ENCODE measurements at places on chromosomes 12 and 14.

DNA sequence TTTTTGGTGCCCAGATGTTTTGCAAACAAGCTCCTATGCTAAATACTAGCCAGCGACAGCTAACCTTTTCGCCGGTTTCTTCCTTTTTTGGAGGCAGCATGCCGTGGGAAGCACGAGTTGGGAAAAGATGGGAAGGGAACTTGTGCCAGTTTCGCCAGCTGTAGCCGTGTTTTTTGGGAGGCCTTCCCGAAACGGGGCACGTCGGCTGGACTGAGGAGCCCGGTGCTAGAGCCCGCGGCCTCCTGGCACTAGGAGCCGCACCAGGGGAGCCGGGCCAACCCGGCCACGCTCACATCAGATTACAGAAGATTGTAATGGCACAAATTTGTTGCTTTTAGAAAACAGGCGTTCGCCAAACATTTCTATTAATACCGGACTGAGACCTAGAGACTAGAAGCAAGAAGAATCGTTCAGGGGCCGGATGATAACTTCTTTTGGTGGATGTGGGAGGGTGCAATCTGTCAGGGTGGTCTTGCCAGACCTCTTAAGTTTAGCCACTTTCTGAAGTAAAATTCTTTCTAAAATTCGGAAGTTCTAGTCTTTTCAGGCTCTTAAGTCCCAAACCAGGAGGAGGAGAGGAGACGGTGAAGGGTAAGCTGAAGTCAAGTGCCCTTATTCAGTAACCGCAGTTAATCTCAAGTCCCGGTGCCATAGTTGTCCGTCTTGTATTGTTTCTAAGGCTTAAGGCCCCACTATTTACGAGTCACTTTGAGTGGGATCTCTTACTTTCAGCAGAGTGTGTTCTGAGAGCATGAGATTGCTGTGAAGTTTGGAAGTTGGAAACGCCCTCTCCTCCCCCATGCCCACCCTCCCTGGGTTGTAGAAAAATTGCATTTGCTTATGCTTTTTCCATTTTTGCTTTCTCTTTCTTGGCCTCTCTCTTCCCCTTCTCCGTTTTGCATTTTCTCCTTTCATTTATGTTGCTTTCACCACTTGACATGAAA is 1.3 kb downstream of the RASSF3 start:
- no peak for DNase-seq

DNA sequence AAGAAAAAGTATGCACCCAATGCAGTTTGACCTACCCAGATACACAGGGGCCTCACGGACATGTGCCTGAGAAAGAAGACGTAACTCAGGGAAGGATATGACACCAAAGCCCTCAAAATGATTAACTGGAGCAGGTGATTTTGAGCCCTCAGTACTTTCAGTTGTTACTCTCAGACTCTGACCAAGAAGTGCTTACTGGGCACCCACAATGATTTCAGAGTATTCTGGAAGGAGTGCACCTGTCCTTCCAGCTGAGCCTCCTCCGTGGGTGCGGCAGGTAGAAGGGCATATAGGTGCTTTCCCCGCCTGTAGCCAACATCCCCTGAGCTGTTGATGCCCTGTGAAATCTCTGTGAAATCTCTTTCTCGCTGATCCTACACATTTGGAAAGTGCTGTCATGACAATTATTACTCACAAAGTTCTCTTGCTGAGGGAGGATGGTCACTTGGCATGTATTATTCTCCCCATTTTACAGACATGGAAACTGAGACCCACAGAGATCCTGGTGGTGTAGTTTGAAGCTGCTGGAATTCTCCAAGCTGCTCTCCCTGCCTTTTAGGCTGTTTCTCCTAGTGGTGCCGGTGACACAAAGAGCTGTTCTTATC is 154.3 kb upstream of the CCND2 start:
- peak; percentile 74 for DNase-seq

DNA sequence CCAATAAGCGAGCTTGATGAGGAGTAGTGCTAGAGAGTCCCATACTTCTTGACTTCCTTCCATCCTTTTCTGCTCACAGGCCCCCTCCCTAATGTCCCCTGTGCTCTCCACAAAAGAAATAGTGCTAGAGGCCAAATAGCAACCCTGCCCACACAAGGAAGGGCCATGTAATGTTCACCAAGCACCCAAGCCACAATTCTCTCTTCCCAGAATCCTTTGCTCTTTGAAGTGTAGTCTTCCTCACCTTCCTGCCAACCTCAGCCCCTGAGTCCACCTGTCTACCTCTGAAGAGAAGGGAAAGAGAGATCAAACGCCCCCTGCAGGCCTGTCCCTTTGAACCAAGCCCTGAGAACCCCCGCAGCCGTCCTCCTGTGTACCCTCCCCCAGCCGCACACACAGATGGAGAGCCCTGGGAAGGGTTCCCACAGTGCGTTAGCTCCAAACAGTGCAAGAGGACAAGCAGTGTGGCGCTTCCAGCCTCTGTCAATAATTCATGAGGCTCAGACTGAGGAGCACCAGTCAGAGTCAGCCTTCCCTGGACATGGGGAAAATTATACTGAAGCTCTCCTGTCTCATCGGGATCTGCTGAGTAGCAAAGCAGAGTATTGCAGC is 1.9 kb upstream of the DHRS4 start:
- no peak for DNase-seq

DNA sequence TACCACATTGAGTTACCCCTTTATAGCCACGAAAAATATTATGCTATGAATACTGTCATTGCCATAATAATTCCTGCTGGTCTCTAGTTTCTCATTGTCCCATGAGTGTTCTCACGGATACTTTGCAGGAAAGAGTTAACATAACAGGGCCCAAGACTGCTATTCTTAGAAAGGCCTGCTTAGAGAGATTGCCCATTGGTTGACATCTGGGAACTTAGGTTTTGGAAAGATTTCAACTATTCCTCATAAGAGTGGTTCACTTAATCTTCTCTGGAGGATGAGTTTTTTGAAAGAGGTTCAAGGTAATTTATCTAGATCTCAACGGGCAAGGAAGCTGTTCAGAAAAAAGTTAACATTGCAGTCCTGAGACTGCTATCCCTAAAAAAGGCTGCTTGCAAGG is 18.4 kb upstream of the PRPF39 start:
- no peak for DNase-seq

- DNase-seq = no peak
Measured at GRCh38 chr12:88507270-88507669, 73.0 kb downstream of the KITLG start.

DNA sequence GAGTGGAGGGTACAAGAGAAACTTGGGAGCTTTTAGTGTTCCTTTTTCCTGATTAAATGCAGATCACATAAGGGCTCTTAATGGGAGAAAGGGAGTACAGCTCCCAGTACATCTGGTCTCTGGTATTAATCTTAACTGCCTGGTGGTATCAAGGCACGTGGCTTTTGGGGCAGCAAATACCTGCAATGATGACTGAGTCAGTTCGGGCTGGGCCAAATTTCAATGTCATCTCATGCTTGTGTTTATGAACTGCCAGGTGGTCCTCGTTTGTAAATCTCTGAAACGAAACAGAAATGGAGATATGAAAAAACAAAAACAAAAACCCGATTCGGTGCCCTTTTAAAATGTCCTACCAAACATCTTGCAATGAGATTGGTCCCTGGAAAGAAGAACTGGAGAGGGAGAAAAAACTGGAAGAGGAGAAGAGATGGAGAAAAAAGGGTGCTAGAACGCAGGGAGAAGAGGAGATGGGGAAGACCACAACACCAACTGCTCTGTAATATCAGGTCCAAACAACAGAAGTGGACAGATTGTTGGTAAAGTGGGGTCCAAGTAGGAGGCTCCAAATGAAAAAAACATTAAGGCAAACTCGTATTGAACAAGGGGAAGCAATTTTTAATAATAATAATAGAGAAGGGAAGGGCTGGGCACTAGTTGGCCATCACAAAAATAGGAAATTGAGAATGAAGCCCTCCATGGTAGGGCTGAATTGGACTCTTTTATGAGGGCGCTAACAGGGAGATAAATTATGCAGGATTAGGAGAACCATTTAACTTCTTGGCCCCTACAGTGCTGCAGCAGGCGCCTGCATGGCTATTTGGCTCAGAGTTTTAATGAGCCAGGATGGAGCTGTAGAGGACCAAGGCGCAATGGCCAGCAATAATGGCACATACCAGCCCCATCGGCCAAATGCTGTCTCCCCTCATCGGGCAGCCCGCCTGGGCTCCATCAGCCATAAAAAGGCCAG is 45.4 kb upstream of the NPFF start:
- DNase-seq = no peak
